ENCODE measurements at places on chromosomes 1 and 21. TPM values are rescaled to one million over a fixed set of nuclear protein-coding genes. Genes with fewer than 3 reads are reported as not detected.

- peak; percentile 12 for DNase-seq
Measured at GRCh38 chr1:96416701-96417444, 304.7 kb upstream of the PTBP2 start.

- no peak for DNase-seq
Measured at GRCh38 chr1:115065021-115065420, 24.3 kb downstream of the TSPAN2 start.

GRCh38 chr1:39167632-39168209 lies 36.8 kb upstream of the MACF1 start:
- DNase-seq, result no peak

Gene GJA9
- not detected for polyA plus RNA-seq

Gene SPTA1
- polyA plus RNA-seq, result 0.11 TPM

Measured in endothelial cell of umbilical vein (primary cell).